Testis (tissue), 5 donors: ENCODE measurements at places on chromosomes 1 and 21.

DNA sequence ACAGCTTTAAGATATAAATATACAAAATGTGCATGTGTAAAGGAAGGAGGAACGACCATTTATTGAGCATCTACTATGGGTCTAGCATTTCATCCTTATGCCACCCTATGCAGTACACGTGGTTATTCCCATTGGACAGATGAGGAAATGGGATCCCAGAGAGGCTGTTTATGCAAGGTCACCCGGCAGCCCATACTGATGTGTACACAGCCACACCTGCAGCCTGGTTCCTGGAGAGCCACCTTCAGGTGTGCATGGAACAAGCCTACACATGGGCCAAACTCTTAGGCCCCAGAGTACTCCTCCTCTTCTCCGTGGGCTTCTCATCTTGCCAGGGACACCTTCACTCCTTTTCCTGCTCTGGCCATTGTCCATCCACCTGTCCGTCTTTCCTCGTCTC, 108.8 kb downstream of the PAX7 start:
- H3K4me3 ChIP-seq: no peak overlapping the region
- no peak overlapping the region for H3K27ac ChIP-seq
- no peaks in the 10 kb centered on the region for H3K36me3 ChIP-seq
- DNase-seq: no peak
- H3K4me1 ChIP-seq: no peaks in the 10 kb centered on the region
- no peaks in the 10 kb centered on the region for H3K27me3 ChIP-seq

DNA sequence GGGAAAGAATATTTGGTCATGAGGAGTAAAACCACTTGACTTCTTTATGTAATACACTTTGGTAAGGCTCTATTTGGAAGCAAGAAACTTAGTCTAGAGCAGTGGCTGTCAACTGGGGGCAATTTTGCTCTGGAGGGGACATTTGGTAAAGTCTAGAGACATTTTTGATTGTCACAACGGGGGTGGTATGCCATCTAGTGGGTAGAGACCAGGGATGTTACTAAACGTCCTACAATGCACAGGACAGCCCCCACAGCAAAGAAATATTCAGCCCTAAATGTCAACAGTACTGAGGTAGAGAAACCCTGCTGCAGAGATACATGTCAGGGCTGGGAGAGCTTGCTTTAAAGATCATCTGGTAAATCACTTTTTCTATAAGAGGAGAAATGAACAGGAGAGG, 13.5 kb downstream of the FUCA1 start:
- H3K36me3 ChIP-seq: no peaks in the 10 kb centered on the region
- no peak overlapping the region for H3K27ac ChIP-seq
- no peaks in the 10 kb centered on the region for H3K27me3 ChIP-seq
- H3K4me3 ChIP-seq: no peak overlapping the region

DNA sequence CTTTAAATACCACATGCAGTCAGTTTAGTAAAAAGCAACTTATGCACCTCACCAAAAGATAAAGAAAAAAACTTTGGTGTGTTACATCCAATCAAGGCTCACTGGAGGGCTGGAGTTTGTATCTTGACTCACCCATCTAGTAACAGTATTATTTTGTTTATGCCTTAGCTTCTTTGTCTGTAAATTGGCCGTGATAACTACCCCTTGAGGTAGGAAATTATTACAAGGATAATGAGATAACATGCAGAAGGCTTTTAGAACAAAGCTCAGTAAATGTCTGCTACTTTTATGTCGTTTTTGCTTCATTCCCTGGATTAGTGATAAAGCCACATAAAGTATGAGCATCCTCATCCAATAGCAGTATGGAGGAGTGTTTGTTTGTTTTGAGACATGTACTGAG, 94.8 kb downstream of the ATP5PO start:
- H3K36me3 ChIP-seq: no peaks in the 10 kb centered on the region
- no peak for DNase-seq
- H3K27ac ChIP-seq: no peak overlapping the region
- H3K4me1 ChIP-seq: peaks cover 6% of the 10 kb centered on the region
- H3K4me3 ChIP-seq: no peak overlapping the region

DNA sequence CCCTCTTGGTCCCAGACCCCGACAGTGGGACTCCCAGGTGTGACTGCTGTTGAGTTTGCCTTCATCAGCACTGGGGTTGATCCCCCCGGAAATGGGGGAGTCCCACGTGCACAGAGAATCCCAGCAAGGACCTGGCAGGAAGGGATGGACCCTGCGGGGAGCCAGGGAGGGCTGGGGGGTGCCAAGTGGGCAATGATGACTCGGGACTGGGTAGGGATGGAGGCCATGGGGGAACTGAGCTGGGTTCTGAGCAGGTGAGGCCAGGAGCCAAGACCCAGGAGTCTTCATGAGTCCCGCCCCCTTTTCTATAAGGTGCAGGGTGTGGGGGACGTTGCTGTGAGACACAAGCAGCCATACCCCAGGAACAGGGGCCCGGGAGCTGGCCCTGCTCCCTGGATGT, 103.8 kb downstream of the CRYAA start:
- H3K27ac ChIP-seq: no peak overlapping the region
- H3K4me1 ChIP-seq: peaks cover 12% of the 10 kb centered on the region
- no peak overlapping the region for H3K4me3 ChIP-seq
- H3K27me3 ChIP-seq: no peaks in the 10 kb centered on the region
- no peaks in the 10 kb centered on the region for H3K36me3 ChIP-seq
- DNase-seq: no peak

- no peaks in the 10 kb centered on the region for H3K27me3 ChIP-seq
- no peak overlapping the region for H3K4me3 ChIP-seq
- DNase-seq: no peak
- H3K4me1 ChIP-seq: no peaks in the 10 kb centered on the region
Measured at GRCh38 chr1:6027591-6027990, 18.1 kb upstream of the KCNAB2 start.

DNA sequence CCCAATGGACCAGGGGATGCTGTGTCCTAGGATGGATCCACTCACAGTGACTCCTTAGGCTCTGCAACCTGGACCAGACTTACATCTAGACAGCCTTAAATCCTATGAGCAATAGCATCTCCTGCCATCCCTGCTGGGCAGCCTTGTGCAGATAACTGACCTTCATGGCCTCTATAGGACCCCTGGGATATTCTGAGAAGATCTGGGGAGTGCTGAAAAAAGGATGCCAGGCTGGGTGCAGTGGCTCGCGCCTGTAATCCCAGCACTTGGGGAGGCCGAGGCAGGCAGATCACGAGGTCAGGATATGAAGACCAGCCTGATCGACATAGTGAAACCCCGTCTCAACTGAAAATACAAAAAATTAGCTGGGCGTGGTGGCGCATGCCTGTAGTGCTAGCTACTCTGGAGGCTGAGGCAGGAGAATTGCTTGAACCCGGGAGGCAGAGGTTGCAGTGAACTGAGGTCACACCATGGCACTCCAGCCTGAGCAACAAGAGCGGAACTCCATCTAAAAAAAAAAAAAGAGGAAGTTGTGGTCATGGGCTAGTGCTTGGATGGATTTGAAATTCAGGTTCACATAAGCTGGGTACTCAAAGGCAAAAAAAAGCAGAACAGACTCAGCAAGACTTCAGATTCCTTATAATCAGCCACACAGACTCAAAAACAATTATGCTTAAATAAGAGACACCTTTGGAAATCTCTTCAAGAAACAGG, 10.9 kb upstream of the SH2D1B start:
- H3K36me3 ChIP-seq: no peaks in the 10 kb centered on the region
- no peaks in the 10 kb centered on the region for H3K27me3 ChIP-seq
- no peak overlapping the region for H3K4me3 ChIP-seq
- no peaks in the 10 kb centered on the region for H3K4me1 ChIP-seq

- no peak overlapping the region for H3K4me3 ChIP-seq
- no peaks in the 10 kb centered on the region for H3K4me1 ChIP-seq
- no peak overlapping the region for H3K27ac ChIP-seq
Measured at GRCh38 chr1:221837896-221838295, 96.0 kb upstream of the DUSP10 start.

- H3K4me1 ChIP-seq: peaks cover 5% of the 10 kb centered on the region
- H3K36me3 ChIP-seq: no peaks in the 10 kb centered on the region
- H3K4me3 ChIP-seq: peak overlapping the region; percentile 82
- no peak for DNase-seq
Measured at GRCh38 chr1:54885807-54886723, 930 bp downstream of the DHCR24 start.
